ENCODE measurements at places on chromosomes 5 and 9.

GRCh38 chr5:43255704-43256103 lies 57.5 kb downstream of the HMGCS1 start:
- DNase-seq: peak; percentile 86

GRCh38 chr9:113302792-113303418 lies at the start of gene RNF183:
Gene RNF183 (minus strand): TSS chr9:113303376. CDS start chr9:113298184, 5,192 bp downstream.
- no peak for DNase-seq

DNA sequence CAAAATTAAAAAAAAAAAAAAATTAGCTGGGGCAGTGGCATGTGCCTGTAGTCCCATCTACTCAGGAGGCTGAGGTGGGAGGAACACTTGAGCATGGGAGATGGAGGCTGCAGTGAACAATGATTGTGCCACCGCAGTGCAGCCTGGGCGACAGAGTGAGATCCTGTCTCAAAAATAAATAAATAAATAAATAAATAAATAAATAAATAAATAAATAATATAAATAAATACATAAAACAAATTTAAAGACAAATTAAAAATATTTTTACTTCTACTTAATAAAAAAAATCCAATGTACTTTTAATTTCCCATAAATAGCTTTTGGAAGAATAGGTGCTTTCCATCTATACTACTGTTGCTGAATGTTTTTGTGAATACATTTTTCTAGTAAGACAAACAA lies 598.4 kb upstream of the EDIL3 start:
- DNase-seq: no peak

GRCh38 chr5:102902647-102903046 lies 147.5 kb downstream of the PAM start:
- DNase-seq: no peak

- DNase-seq: no peak
These were observed 224.4 kb downstream of the TENT4A start for GRCh38 chr5:6937677-6938076.
